Nephron progenitor cell (in vitro differentiated cells): ENCODE measurements at places on chromosomes 11 and 22.

DNA sequence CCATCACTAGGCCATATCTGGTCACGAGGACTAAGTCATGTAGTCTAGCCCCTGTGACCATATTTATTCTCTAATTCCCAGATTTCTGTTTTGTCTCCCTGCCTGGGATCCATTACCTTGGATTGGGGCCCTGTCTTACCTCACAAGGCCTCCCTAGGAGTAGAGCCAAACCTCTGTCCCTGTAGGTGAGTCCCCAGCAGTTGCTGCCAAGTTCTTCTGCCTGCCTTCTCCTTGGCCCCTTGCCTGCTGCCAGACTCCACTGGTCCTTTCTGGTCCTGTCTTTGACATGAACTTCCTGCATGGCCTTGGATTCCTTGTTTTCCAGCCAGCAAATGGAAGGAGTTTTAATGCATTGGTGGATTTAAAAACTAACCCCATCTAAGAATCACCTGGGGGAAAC, 35.6 kb upstream of the CADM1 start:
- DNase-seq: no peak
- no peak overlapping the region for H3K27ac ChIP-seq
- peaks cover 11% of the 10 kb centered on the region for H3K4me1 ChIP-seq
- peaks cover 7% of the 10 kb centered on the region for H3K27me3 ChIP-seq
- no peaks in the 10 kb centered on the region for H3K36me3 ChIP-seq
- H3K4me3 ChIP-seq: no peak overlapping the region

- no peak for DNase-seq
- peaks cover 18% of the 10 kb centered on the region for H3K27me3 ChIP-seq
- no peak overlapping the region for H3K4me3 ChIP-seq
- H3K27ac ChIP-seq: no peak overlapping the region
- H3K36me3 ChIP-seq: peaks cover 22% of the 10 kb centered on the region
These were observed 24.6 kb downstream of the IGF2 start for GRCh38 chr11:2114430-2115241.

DNA sequence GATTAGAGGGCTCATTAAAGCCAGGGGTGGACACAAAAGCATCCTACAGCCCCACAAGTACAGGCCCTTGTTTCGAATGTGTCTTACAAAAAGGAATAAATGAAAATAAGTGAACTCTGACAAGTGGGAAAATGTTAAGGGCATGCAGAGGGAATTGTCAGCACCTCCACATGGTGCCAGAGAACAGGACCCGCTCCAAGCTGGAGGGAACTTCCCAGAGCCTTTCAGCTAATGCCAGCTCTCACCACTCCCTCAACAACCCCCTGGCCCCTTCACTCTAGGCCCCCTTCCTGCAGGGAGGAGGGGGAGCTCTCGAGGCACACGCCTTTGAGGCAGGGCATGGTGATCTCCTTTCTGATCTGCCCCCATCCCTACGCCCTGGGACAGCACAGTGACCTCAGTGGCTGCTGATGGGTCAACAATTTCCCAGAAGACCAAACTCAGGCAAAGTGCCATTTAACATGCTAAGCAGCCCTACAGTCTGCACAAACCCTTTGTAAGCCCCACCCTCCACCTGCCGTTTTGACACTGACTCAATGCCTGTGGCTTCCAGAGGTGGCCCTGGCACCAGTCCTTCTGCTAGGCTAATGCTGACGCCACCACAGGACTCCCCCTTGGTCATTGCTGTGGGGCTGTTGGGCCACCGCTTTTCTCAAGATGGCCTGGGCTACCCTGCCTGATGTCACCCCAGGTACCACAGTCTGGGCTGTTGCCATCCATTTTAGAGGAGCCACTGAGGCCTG, 12.5 kb upstream of the CHST1 start:
- H3K27ac ChIP-seq: no peak overlapping the region
- peaks cover 15% of the 10 kb centered on the region for H3K4me1 ChIP-seq
- H3K36me3 ChIP-seq: no peaks in the 10 kb centered on the region

DNA sequence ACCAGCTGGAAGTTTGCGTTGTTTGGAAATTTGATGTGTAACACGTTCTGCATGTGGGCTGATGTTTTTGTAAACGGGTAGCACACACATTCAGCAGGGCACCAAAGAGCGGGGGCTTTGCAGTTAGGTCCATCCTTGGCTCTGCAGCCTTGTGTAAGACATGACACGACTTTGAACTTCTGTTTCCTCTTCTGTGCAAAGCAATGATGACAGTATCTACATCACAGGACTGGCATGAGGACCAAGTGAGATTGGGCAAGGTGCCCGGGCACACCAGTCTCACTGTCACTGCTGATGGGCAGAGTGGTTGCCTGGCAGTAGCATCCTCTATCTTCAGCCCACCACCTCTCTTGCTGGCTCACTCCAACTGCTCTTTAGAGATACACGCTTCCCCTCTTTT, 3.3 kb downstream of the TCN2 start:
- H3K4me3 ChIP-seq: no peak overlapping the region
- peaks cover 53% of the 10 kb centered on the region for H3K4me1 ChIP-seq
- DNase-seq: no peak
- H3K27ac ChIP-seq: no peak overlapping the region
- peaks cover 14% of the 10 kb centered on the region for H3K36me3 ChIP-seq

- DNase-seq: no peak
- peaks cover 40% of the 10 kb centered on the region for H3K27me3 ChIP-seq
- no peak overlapping the region for H3K4me3 ChIP-seq
- H3K4me1 ChIP-seq: peaks cover 21% of the 10 kb centered on the region
These were observed 255.7 kb downstream of the CTTN start for GRCh38 chr11:70654016-70654415.

DNA sequence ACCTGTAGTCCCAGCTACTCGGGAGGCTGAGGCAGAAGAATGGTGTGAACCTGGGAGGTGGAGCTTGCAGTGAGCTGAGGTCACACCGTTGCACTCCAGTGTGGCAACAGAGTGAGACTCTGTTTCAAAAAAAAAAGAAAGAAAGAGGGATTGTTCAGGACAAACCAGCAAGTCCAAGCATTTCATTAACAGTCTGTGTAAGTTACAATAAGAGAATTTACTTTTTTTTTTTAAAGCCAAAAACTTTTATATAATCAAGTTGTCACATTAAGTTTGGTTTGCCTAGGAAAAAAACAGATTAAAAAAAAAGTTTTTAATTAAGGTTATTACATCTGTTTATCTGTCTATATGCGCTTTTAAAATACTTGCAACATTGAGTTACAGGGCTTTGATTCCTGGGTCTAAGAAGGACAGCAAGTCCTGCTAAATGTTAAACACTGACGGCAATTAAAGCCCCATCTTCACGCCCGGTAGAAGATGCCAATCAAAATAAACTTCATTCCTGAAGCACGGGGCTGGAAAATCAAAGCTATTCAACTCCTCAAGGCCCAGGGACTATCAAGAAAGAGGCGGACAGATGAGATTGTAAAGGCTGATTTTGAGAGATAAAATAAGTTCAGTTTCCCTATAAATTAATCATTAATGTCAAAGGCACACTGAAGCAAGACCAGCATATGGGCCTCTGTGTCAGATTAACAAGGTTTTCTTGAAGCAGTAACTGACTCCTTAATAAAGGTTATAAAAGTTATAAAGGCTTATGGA, 10.7 kb downstream of the TMEM138 start:
- H3K36me3 ChIP-seq: peaks cover 93% of the 10 kb centered on the region
- no peaks in the 10 kb centered on the region for H3K4me1 ChIP-seq
- no peak overlapping the region for H3K27ac ChIP-seq
- H3K4me3 ChIP-seq: no peak overlapping the region
